Upper lobe of right lung (tissue), 1 donor: ENCODE measurements at places on chromosomes 1 and 21. TPM values are rescaled to one million over a fixed set of nuclear protein-coding genes. Genes with fewer than 3 reads are reported as not detected.

GRCh38 chr1:21782349-21782867, 541 bp downstream of the USP48 start:
- DNase-seq = no peak
- peaks cover 24% of the 10 kb centered on the region for H3K4me1 ChIP-seq
- peak overlapping the region; percentile 99 for H3K4me3 ChIP-seq

- H3K4me1 ChIP-seq = no peaks in the 10 kb centered on the region
- no peak overlapping the region for H3K27ac ChIP-seq
- H3K27me3 ChIP-seq = no peaks in the 10 kb centered on the region
- no peak overlapping the region for H3K4me3 ChIP-seq
- H3K36me3 ChIP-seq = no peaks in the 10 kb centered on the region
Observed at GRCh38 chr1:83776913-83777757, 221.8 kb downstream of the TTLL7 start.

GRCh38 chr1:94379615-94380014, 38.6 kb upstream of the ABCD3 start:
- no peak overlapping the region for H3K4me3 ChIP-seq
- no peak for DNase-seq
- H3K4me1 ChIP-seq = no peaks in the 10 kb centered on the region
- H3K27me3 ChIP-seq = no peaks in the 10 kb centered on the region

DNA sequence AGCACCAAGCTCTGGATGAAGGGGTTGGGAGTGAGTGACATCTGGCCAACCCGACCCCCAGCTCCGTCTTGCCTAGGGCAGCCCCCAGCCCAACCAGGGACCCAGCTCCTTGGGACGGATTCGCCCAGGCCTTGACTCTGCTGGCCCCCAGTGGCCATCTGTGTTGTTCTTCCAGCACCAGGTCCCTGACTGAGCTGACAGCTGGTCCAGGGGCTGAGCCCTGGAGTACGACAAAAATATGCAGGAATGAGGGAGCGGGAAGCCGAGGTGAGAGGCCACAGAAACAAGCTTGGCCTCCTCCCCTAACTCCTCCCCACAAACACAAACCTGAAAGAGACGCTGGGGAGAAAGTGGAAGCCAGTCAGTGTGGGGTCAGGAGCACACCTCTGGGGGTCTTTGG, 55.0 kb upstream of the PAX7 start:
- H3K27ac ChIP-seq = no peak overlapping the region
- H3K36me3 ChIP-seq = no peaks in the 10 kb centered on the region
- peak; percentile 84 for DNase-seq

GRCh38 chr1:118926261-118926660, 61.9 kb downstream of the TBX15 start:
- no peaks in the 10 kb centered on the region for H3K27me3 ChIP-seq
- DNase-seq = no peak
- no peaks in the 10 kb centered on the region for H3K4me1 ChIP-seq

- no peak for DNase-seq
- peaks cover 7% of the 10 kb centered on the region for H3K27me3 ChIP-seq
- H3K4me3 ChIP-seq = no peak overlapping the region
- no peak overlapping the region for H3K27ac ChIP-seq
- no peaks in the 10 kb centered on the region for H3K4me1 ChIP-seq
- H3K36me3 ChIP-seq = no peaks in the 10 kb centered on the region
Observed at GRCh38 chr1:77504986-77505385, 177.5 kb downstream of the ZZZ3 start.

DNA sequence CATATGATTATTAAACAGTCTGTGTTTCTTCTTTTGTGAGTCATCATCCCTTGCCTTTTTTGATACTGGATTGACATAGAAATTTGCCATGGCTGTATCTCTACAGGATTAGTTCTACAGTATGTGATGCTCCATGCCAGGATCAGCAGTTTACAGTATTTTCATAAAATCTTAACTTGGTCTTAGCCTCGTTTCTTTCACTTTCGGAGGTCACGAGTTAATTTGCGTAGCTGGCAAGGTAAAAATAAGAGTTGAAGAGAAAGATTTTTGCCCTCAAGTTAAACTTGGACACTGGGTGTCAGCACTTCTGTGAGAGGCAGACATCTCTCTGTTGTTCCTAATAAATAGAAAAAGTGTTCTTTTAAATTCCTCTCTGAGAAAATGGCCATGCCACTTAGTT, 79.1 kb downstream of the CACNA1E start:
- no peak for DNase-seq
- H3K4me3 ChIP-seq = no peak overlapping the region
- no peaks in the 10 kb centered on the region for H3K27me3 ChIP-seq
- no peaks in the 10 kb centered on the region for H3K36me3 ChIP-seq
- H3K27ac ChIP-seq = no peak overlapping the region

DNA sequence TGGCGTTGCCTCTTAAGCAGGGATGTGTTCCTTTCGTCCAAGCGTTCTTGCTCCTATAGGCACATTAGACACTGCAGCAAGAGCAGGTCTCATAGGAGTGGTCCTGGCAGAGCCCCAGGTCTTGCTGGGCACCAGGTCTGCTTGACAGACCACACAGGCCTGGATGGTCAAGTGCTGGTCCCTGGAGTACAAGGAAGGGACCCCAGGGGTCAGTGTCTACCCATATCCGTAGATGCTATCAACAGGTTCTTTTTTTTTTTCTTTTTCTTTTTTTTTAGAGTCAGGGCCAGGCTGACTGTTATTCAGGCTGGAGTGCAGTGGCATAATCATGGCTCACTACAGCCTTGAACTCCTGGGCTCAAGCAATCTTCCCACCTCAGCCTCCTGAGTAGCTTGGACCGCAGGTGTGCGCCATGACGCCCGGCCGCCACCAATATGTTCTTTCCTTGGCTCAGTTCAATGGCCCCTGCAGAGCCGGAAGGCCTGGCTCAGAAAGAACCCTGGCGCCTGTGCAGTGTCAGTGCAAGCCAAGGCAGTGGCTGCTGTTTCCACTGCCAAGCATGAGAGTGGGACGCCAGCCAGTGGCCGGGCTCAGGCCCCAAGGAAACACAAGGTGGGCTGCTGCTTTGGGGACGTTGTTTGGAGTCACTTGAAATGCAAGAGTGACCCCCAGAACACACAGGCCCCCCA, 10.0 kb upstream of the TNFRSF8 start:
- H3K4me1 ChIP-seq = no peaks in the 10 kb centered on the region
- no peak overlapping the region for H3K27ac ChIP-seq
- H3K4me3 ChIP-seq = no peak overlapping the region

DNA sequence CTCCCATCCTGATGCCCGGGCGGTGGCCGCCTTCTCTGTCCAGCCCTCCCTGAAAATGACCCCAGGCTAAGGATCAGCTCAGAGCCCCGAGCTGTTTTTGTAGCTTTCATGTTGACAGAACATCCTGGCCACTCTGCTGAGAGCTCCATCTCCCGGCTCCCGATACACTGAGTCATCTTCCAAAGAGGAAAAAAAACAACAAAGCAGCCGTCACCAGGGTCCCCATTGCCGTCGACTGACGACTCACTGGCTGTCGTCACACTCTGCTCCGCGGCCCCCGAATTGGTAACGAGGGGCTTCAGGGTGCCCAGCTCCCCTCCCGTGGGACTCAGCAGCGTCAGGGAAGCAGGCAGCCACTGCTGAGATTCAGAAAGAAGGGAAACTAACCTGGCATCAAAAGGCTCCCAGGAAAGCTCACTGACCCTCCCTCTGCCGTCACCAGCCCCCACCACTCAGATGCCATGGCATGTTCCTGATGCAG, 67.2 kb downstream of the CD46 start:
- peak; percentile 53 for DNase-seq
- H3K27me3 ChIP-seq = no peaks in the 10 kb centered on the region
- H3K36me3 ChIP-seq = peaks cover 68% of the 10 kb centered on the region
- H3K4me3 ChIP-seq = peak overlapping the region; percentile 71
- peaks cover 78% of the 10 kb centered on the region for H3K4me1 ChIP-seq
- peak overlapping the region; percentile 60 for H3K27ac ChIP-seq

DNA sequence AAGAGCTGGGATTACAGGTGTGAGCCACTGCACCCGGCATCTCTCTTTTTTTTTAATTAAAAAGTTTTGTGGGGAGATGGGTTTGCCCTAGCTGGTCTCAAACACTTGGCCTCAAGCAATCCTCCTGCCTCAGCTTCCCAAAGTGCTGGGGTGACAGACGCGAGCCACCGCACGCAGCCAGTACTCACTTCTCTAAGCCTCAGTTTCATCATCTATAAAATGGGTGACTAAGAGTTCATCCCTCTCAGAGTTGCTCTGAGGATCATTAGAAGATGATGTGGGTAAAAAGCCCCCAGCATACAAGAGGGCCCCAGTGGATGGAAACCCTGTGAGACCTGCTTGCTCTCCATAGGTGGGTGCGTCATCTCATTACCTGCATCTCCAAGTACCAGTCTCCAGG, 2.5 kb upstream of the CATSPER4 start:
- DNase-seq = no peak
- no peaks in the 10 kb centered on the region for H3K4me1 ChIP-seq
- H3K27ac ChIP-seq = no peak overlapping the region
- H3K27me3 ChIP-seq = no peaks in the 10 kb centered on the region
- no peaks in the 10 kb centered on the region for H3K36me3 ChIP-seq

DNA sequence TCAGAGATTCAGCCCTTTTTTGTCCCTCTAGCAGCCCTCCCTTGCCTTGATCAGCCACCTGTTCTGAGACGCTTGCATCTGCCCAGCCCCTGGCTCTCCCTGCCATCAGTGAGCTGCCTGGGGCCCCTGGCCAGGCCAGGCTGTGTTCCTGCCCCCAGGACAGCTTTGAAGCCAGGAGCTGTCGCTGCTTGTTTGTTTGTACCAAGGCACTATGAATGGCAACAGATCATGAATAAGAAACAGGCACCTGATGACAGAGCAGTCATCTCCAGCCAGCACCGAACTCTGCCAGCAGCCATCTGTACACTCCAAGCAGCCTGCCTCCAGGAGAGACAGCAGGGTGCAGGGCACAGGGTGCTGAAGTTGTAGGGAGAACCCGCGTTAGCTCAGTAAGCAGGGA, 8.1 kb upstream of the VWA5B1 start:
- no peak overlapping the region for H3K4me3 ChIP-seq
- no peak for DNase-seq
- no peak overlapping the region for H3K27ac ChIP-seq
- no peaks in the 10 kb centered on the region for H3K36me3 ChIP-seq

DNA sequence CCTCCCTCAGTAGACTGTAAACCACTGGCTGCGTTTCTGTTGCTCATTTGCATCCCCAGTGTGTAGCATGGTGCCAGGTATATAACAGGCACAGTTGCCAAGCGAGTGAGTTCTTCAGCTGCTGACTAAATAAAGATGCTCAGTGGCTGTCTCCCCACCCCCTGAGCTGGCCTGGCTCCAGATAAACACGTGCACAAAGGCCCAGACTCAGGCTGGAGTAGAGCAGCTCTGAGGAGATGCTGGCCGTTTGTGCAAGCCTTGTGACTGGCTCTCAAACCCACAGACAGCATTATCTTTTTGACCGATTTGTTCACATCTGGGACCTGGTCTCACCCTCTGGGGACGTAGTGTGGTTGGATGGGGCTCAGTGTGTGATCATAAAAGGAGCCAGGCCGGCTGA, 7.1 kb downstream of the CHRNB2 start:
- no peak overlapping the region for H3K4me3 ChIP-seq
- H3K27me3 ChIP-seq = no peaks in the 10 kb centered on the region
- DNase-seq = no peak
- H3K36me3 ChIP-seq = peaks cover 20% of the 10 kb centered on the region
- no peak overlapping the region for H3K27ac ChIP-seq
- peaks cover 11% of the 10 kb centered on the region for H3K4me1 ChIP-seq

GRCh38 chr1:244349103-244349531, 102.6 kb downstream of the ADSS2 start:
- H3K27ac ChIP-seq = no peak overlapping the region
- H3K4me3 ChIP-seq = no peak overlapping the region
- no peak for DNase-seq

DNA sequence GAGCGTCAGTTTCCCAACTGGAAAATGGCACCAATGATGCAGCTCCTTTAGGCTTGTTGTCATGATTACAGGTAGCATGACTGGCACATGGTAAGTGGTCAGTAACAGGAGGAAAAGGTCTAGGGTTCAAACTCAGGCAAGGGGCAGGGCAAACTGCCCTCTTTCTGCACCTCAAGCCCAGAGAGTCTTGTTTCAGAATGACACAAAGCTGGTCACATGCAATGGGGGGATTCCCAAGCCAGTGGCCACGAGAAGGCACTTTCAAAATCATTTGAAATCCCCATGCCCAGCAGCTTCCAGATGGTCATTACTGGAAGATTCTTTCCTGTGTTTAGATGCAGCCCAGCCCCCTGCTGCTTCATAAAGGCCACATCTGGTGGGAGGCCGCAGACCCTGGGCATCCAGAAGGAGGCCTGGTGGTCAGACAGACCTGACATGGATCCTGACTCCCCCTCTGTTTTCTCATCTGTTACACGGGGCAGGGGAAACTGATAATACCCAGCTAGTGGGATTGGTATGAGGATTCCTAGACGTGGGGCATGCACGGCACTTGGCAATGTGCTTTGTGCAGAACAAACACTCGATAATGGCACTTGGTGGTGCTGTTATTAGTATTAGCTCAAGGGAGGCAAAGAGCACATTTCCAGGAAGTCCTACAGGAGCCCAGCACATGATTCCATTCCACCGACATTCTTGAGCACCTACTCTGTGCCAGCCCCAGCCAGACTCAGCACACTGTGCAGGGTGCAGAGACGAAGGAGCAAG, 6.9 kb upstream of the PLA2G2D start:
- no peaks in the 10 kb centered on the region for H3K4me1 ChIP-seq
- H3K4me3 ChIP-seq = no peak overlapping the region
- no peaks in the 10 kb centered on the region for H3K36me3 ChIP-seq
- no peak overlapping the region for H3K27ac ChIP-seq
- no peaks in the 10 kb centered on the region for H3K27me3 ChIP-seq

- H3K4me1 ChIP-seq = no peaks in the 10 kb centered on the region
- H3K27ac ChIP-seq = no peak overlapping the region
- no peaks in the 10 kb centered on the region for H3K27me3 ChIP-seq
- no peak for DNase-seq
Observed at GRCh38 chr1:71269818-71270217, 189.0 kb upstream of the ZRANB2 start.

GRCh38 chr1:43235040-43235439, 34.7 kb upstream of the TMEM125 start:
- no peaks in the 10 kb centered on the region for H3K27me3 ChIP-seq
- DNase-seq = no peak
- H3K27ac ChIP-seq = no peak overlapping the region
- peaks cover 12% of the 10 kb centered on the region for H3K4me1 ChIP-seq

The ICOSLG gene
- total RNA-seq = 11.3 TPM

The SPAG17 gene
- total RNA-seq = 0.12 TPM

The MYOG gene
- not detected for total RNA-seq

The CD53 gene
- 171 TPM for total RNA-seq

The FNDC5 gene
- 1.5 TPM for total RNA-seq

The SEC16B gene
- 2.2 TPM for total RNA-seq

The SPRR2E gene
- total RNA-seq = not detected

The S100A12 gene
- 22.8 TPM for total RNA-seq

The WDR3 gene
- 16.8 TPM for total RNA-seq

The SNX7 gene
- total RNA-seq = 14.8 TPM

The TMCO2 gene
- total RNA-seq = not detected
